Fibroblast of the aortic adventitia (primary cell): ENCODE measurements at places on chromosomes 6 and 20.
A peak's percentile ranks its signal among the peaks of the same experiment; 100 is the strongest.

DNA sequence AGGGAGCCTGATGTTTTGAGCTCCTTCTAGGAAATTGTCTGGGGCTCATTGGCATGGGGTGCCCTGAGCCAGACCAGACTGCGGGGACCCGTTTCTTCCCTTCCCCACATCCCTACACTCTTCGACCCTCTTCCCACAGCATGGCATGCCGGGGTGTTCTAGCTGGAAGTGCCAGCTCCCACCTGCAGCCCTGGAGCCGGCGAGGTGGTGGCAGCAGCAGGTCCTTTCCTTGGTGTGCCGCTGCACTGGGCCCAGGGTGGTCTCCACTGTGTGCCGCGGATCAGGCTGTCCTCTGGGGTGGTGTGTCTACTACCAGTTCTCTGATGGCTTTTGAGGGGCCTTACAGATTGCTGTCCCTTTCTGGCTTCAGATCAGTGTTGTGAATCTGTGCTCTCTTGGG lies 7.5 kb upstream of the RWDD1 start:
- DNase-seq = no peak

DNA sequence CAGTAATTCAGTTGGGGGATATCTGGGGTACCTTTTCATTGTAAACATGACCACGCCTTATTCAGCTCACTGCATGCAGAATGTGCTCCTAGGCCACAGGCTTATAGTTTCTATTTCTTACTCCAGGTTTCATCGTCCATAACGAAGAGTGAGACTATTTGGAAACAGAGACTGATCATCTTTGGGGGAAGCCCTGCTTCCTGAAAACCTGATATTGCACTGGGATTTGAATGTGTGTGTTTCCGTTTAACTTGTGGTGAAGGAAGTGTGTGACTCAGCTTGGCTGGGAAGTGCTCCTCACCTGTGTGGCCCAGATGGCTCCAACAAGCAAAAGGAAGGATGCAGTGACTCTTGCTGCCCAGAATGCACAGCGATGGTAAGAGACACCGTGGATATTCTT lies 19.6 kb upstream of the LTV1 start:
- no peak for DNase-seq

DNA sequence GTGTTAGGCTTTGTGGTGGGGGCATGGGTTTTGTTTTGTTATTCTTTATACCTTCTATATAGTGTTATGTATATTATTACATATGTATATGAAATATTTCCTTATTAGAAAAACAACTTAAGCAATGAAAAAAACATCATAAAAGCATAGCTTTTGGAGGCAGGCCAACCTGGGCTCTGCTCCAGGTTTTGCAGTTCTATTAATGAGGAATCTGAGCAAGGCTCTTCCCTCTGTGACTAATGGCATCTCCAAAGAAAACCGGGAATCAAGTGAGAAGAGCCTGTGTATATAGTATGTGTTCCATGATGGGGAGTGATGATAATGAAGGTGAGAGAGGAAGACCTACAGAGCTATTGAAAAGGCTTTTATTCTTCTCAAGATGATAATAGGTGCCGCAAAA lies 291.1 kb downstream of the CLIC5 start:
- peak; percentile 78 for DNase-seq

DNA sequence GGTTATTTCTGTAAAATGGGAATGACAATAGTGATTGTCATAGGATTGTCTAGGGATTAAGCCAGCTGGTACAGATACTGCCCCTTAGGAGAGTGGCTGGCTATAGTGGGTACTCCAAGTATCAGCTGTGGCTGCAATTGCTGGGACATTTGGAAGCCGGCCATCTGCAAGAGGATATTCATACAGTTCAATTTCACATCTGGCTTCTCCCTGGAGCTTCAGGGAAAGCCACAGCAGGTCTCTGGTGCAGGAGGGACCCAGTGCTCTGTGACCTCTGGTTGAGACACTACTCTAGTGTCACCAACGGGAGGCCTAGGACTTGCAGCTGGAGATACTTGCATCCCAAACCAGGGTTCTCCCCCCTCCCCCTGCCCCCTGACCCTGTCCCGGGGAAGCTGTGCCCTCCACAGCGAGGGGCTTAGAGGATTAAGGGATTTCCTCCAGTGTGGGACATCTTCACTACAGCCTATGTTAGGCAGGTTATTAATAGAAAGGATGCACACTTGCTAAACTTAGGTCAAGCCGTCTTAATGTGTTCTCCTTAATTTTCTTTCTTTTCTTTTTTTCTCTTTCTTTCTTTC lies 2.7 kb downstream of the SLC2A10 start:
- no peak for DNase-seq

GRCh38 chr6:39923394-39923793 lies 10.9 kb downstream of the MOCS1 start:
- DNase-seq = no peak

GRCh38 chr6:162249907-162250642 lies 477.5 kb downstream of the PRKN start:
- DNase-seq = no peak

DNA sequence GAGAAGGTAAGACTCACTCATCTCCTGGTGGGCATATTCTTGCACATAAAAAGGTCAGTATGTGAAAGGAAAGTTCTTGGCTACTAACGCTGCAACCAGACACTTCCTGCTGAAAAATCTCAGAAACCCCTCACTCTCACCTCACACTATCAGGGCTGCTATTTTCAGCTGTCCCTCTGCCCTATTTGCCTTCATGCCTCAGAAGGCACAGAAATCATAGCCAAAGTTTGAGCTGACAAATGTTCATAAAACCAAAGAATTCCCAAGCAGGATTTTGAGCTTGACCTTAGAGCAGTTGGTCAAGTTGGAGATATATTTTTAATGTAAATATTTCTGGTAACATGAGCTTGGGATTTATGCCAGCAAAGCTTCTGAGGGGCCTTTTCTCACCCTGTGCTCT lies 806.2 kb downstream of the MAFB start:
- no peak for DNase-seq
